Caudate nucleus (tissue), 63 donors: ENCODE measurements at places on chromosomes 2 and 18.

GRCh38 chr2:227462462-227462951 is 9.4 kb upstream of the AGFG1 start:
- DNase-seq: no peak

DNA sequence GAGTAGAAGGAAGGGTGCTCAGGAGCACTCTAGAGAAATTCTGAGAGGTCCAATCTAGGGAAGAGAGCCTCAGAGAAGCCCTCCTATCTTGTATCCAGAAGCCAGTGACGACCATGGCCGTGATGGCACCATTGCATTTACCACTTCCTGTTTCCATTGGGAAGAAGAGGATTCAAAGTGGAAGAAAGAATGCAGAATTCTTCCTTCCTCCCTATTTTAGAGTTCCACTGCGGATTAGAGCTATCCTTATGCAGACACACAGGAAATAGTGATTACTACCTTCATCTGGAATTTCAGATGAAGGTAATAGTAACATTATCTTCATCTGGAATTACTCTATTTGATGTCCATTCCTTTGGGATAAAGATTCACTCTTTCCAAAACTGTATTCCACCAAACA is 45.6 kb upstream of the PCBP1 start:
- no peak for DNase-seq

DNA sequence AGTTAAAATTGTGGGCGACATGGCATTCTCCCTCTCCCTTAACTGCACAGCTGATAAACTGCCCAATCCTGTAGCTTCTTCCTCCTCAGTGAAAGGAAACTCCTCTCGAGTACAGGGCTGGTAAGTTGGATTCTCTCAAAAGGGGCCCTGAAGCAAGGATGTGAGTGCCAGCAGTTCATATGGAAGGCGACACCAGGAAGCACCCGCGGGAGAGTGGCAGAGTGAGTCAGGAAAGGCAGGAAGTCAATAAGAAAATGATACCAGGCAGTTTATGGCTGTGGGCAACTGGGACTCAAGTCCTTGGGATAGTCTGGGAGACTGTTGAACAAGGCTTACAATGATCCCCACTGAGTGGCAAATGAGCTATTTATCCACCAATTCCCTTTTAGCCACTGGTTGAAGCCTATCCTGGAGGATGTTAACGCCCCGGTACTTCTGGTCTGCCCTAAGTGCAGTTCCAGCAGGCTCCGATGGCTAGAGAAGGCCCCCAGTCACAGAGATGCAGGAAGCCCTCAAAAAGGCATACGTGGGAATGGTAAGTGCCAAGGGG is 34.8 kb downstream of the ABHD3 start:
- DNase-seq: no peak

DNA sequence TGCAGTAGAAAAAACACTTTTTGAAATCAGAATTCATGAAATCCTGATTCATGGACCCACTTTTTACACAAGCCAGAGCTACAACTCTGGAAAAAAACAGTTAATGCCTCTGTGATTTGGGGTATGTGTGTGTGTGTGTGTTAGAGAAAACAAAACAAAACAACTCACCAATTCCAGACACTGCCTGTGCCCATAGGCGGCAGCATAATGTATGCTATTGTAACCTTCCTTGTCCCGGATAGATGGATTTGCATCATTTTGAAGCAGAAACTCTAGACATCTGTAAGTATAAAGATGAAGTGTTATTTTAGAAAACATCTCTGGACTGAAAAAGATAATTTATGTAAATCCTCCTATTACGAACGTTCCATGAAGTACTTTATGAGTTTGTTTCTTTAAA is 152.0 kb upstream of the PGAP1 start:
- DNase-seq: no peak

- no peak for DNase-seq
These were observed 718 bp upstream of the TNP1 start for GRCh38 chr2:216860426-216861137.

DNA sequence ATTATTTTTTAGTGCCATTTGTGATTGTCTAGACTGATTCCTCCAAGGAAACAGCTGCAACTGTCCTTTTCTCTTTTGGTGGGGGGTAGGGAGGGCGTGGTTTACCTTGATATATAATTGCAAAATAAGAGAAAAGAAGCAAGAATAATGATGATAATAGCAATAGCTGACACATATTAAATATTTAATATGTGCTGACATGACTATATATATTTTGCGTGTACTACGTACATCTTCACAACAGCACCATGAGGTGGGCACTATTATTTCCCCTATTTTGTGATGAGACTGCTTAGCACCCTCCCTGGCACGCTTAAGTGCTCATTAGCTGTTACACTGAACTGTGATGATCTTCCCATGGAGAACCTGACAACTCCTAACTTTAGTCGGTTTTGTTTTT is 39.4 kb downstream of the TNFRSF11A start:
- no peak for DNase-seq

- no peak for DNase-seq
These were observed 167.4 kb downstream of the C1D start for GRCh38 chr2:67895227-67895941.

DNA sequence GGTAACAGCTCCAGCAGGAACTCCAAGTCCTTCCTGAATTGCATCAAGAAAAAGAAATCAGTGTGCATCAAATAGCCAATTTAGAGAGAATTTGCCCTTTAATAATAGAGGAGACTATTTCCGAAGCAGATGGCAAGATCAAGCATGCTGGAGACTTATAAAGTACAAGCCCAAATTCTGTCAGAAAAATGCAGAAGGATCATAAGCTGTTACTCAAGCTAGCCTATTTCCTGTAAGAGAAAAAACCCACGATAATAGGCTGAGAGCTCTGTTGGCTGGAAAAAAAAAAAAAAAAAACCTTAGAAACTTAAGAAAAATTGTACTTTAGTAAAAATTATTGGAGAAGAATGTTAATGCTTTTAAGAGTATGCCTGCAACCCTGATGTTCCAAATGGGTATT is 24.4 kb upstream of the ITM2C start:
- DNase-seq: no peak

GRCh38 chr2:25274868-25275574 is 66.7 kb downstream of the DNMT3A start:
- no peak for DNase-seq

DNA sequence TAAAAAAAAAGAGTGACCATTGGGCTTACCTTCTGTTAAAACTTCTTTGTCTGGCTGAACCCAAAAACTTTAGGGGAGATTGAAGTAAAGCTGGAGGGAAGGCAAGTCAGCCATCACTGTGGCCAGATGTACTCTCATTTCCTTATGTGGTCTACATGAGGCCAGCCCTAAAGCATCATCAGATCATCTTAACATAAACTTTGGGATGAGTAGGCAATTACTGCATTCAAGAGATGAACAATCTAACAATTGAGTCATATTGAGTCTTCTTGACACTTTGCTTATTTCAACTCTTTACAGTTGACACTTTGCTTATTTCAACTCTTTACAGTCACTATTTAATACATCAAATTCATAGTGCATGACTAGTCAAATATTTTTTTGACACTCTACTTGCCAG is 155.6 kb downstream of the QPCT start:
- no peak for DNase-seq

DNA sequence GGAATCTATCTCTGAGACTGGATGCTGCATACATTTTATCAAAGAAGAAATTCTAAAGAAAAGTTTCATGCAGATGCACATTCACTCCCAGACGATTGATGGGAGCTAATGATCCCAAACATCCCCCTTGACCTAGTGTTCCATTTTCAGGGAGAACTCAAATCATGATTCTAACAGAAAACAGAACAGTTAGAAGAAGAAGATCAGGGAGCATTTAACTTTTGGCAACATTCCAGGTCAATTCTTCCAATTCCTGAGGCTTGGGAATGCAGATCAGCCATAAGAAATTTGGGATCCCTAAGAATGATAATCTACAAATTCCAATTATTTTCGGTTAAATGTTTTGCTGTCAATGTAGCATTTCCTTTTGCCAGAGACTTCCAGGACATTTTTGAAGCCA is 96.6 kb downstream of the CPO start:
- DNase-seq: no peak

DNA sequence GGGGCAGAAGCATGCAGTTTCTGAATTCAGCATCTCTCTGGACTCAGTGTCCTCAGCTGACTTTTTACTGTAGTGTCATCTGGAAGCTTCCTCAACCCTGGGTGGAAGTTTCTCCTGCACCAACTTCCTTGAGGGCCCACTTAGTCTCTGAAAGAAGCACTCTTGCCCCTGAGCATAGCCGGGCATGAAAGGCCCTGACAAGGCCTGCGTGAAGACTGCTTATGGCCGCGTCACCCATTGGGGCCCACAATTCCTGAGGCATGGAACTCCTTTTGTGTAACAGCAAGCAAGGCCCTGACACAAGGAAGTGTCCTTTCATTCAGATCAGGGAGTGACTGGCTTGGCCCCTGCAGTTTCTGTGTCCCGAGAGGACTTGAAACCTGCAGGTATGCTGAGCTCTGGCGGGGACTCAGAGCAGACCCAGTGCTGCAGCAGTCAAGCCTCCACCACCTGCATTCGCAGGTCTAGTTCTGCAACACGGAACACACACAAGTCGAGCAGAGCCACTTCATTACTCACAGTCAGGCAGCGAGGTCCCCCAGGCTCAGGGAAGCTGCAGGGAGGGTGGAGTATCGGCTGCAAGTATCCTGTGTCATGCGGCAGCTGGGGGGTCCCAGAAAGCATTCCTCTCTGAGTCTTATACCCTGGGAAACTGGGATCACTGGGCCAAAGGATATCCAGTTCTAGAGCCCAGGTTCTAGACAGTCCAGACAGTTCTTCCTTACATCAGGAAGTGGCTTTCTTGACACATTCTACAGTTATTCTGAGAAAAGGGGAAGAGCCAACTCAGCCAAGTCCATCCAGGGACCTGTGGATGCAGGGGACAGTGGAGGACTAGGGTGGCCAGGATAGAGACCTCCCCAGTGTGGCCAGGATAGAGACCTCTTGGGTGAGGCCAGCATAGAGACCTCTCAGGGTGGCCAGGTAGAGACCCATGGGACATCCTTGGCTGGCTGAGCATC is 35.6 kb upstream of the PRLH start:
- DNase-seq: no peak

- no peak for DNase-seq
These were observed 20.5 kb upstream of the TET3 start for GRCh38 chr2:73964223-73964622.

DNA sequence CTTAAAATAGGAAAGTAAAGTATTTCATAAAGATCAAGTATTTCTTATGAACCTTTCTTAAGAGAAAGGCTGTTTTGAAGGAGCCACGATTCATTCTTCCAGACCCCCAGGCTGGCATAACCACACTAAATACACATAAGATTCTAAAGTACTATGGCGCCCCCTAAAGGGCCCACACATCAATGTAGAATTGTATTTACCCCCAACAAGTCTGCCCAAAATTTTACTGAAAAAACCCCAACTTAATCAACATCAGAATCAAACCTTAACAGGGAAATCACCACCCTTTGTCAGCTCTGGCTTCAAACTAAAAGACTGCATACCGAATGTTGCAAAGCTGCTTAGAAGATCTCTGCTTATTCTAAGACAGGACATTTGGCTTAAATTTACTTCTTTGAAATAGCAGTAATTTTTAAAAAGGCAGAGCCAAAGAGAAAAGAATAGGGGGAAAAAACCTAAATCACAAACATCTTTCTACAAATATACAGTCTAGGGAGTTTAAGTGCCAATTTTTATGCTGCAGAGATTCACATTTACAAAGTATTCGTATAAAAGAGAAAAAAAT is 20.4 kb upstream of the BCL2 start:
- DNase-seq: no peak

DNA sequence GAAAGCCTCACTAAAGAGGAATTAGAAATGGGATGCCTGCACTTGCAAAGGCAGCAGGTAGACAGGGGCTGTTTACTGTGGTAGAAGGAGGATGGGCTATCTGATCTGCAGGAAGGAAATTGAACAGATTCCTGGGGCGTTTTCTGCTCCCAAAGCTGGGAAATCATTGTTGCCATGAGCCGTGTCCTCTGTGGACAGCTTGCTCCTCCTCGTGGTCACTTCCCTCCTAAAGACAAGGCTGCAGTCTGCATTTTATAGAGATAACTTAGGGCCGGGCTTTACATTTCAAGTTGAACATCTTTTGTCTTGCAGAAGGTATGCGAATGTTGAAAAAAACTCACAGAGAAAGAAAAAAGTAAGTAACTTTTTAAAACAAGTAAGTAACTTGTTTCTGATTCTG is 50.9 kb downstream of the DCDC2C start:
- no peak for DNase-seq

DNA sequence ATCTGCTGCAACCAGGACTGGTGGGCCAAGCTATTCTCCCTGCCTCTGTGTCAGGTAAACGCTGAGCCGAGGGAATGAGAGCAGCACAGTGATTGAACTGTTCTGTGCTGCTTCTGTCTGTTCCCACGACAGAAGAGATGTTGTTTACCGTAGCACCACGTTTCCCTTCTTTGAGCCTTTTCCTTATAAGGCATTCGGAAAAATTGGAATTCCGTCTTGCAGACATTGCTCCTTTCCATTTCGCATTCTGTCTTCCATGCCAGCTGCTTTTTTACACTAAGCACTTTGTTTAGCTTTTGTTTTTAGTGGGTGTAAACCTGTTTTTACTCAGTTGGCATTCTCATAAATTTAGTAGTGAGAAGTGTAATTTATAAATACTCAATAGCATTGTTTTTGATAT is 103.1 kb downstream of the ZNF236 start:
- DNase-seq: no peak

GRCh38 chr2:119694845-119695521 is 16.0 kb downstream of the TMEM177 start:
- no peak for DNase-seq

- peak; percentile 1 for DNase-seq
These were observed 201.7 kb downstream of the NAPG start for GRCh38 chr18:10727477-10727876.

- DNase-seq: no peak
These were observed 109.1 kb downstream of the IRS1 start for GRCh38 chr2:226690461-226691024.

DNA sequence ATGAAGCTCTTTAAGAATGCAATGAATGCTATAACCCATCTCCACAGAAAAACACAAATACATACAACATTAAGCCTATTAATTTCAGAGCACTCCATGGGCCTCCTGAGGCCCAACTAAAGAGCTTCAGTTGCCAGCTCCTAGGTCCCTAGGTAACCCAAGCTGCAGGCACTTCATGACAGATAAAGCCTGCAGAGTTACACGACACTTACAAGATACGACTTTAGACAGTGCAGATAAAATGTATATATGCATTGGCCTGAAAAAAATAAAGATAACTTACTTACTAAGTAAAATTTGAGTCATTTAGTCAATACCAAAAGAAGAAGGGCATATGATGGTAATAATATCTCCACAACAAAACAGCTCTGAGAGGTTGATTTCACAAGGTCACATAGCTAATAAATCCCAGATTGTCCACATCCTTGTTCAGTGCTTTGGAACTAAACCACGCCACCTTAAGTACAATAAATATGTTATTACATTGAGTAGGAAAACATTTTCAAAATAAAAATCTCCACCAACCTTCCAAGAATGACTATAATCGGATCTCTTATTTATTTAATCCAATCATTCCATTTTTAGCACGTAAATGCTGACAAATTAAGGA is 3.4 kb downstream of the MAP4K3 start:
- no peak for DNase-seq
